ENCODE measurements at places on chromosomes 7 and 10.

- peak; percentile 61 for DNase-seq
Measured at GRCh38 chr7:69659983-69660382, 61.7 kb downstream of the AUTS2 start.

- peak; percentile 82 for DNase-seq
Measured at GRCh38 chr10:88042160-88043100, 179.0 kb downstream of the PTEN start.

- peak; percentile 77 for DNase-seq
Measured at GRCh38 chr10:31697271-31698180, 231.1 kb downstream of the ARHGAP12 start.

GRCh38 chr10:33274096-33274785 is 60.2 kb downstream of the NRP1 start:
- peak; percentile 26 for DNase-seq

DNA sequence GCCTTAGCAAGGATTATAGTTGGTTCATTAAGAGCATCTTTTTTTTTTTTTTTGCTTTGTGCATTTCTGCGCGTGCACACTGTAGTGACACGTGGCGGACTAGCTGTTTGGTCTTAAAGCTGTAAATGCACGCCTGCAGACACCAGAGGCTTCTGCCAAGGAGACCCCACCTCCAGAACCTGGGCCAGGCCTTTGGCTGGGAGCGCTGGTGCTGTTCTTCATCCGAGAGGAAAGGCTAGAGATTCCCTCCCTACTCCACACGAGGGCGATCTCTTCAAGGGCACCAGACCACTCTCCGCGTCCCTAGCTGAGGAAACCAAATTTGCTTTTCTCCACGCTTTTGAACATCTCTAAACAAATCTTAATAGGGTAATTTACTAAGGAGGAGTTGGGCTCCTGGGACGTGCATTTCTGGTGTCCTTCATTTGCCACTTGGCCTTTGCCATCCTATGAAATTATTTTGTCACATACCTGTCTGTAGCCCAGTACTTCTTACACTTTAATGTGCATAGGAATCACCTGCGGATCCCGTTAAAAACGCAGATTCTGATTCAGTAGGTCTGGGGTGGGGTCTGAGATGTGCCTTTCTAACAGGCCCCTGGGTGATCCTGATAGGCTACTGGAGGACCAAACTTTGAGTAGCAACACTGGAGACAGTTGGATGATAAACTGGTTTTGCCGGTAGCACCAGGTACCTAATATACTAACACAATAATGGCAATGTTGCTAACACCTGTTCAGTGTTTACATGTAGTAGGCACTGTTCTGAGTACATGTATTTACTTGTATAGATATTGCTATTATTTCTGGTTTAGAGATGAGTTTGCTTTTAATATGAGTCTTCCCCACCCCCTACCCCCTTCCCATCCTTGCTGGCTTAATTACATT is 1.3 kb upstream of the SLC26A5 start:
- DNase-seq, result peak; percentile 19

DNA sequence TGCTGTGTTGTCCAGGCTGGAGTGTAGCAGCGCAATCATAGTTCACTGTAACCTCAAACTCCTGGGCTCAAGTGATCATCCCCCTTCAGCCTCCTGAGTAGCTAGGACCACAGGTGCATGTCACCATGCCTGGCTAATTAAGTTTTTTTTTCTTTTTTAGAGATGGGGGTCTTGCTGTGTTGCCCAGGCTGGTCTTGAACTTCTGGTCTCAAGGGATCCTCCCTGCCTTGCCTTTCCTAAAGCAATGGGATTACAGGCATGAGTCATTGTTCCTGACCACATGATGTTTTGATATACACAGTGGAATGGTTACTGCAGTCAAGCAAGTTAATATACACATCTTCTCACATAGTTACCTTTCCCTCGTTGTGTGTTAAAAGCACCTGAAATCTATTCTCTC is 140.3 kb downstream of the GPR85 start:
- no peak for DNase-seq

DNA sequence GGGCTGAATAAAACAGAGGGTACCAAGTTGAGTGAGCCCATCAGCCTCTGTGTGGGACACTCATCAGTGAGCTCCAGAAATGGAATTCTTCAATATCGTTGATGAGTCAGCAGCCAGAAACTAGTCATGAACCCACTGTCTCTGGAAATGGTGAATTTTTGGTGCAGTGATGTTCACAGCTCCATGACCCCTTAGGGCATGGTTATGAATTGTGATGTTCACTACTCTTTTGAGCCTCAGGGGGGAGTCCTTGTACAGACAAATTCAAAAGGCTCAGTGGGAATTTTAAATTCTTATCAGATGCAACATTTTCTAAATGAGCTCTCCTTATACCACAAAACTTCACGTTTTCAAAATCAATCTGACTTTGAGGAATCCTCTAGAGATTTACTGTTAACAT is 335.7 kb downstream of the PHTF2 start:
- DNase-seq, result peak; percentile 85

DNA sequence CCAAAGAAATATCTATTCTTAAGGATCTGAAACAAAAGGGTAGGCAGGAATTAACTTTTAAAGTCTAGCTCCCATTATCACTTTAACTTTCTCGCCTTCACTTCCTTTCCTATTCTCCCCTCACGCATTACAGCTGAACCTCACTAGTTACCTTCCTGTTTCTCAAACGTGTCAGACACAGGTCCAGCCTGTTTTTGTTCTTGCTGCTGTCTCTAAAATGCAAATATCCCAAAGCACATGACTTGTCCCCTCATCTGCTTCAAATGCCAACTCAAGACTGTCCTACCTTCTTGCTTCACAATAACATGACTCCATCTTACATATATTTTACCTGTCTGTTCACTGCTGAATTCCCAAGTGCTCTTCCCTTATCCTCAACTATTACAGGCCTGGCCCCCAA is 17.6 kb downstream of the ZDHHC6 start:
- no peak for DNase-seq

DNA sequence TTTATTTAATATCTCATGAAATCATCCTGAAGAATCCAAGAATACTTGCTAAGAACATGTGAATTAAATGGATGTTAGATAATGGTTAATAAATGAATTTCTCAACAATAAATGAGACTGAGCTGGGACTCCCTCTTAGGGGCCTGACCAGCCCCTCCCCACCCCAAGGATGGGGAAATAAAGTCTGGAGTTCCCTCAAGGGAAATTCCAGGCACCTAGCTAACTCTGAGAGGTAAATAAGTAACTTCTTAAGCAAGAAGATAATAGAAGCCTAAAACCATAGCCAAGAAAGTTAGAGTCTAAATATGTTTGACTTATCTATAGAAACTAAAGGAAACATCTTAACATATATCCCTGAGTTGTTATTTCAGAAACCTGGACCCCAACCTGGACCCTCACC is 32.2 kb upstream of the PPP1R9A start:
- no peak for DNase-seq

DNA sequence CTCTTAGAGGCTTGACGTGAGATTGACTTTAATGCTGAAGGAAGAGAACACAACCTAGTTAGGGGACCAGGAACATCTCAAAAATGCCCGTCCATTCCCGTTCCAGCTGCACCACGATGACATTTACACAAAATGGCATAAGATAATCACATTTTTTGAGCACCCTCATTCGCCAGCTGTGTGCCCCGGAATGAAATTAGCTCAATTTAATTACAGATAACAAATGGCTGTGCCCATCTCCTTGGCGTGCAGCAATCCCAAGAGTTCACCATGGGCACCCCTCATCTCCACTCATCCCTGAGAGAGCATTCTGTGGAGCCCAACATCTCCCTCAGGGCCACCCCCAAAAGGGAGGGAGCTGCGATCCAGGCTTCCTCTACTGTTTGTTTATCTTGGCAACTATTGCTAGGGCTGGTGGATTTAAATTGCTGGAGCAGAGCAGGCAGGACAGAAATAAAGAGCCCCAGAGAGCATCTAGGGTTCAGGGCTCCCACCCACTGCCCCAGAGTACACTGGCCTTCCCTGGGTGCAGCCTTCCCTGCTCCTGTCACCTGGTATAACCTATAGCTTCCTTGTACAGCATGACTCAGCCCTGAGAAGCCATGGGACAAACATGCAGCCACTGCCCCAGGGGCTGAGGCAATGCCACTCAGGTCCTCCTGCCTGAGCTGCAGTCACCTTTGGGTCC is 263.5 kb downstream of the ZEB1 start:
- peak; percentile 21 for DNase-seq

- DNase-seq, result no peak
Measured at GRCh38 chr7:123935436-123936381, 10.7 kb downstream of the SPAM1 start.

DNA sequence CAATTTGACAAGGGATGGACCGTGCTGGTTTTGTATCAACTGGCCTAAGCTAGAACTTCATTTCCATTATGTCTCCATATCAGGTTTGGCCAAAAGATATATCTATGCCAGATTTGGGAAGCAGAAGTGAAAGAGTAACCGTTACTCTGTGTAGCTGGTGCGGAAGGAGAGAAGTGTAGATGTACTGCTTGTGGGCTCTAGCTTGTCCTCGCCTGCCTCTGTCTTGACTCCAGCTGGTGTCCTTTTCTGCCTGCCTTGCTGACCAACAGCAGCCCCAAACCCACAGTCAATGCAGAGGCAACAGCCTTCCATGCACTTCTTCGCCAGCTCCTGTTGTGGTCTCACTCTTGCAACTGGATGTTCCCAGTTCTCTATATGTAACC is 128.5 kb downstream of the KIF20B start:
- DNase-seq, result no peak

GRCh38 chr7:114979803-114980507 is 58.1 kb downstream of the MDFIC start:
- no peak for DNase-seq

- DNase-seq, result no peak
Measured at GRCh38 chr7:12569673-12570072, 847 bp upstream of the SCIN start.

DNA sequence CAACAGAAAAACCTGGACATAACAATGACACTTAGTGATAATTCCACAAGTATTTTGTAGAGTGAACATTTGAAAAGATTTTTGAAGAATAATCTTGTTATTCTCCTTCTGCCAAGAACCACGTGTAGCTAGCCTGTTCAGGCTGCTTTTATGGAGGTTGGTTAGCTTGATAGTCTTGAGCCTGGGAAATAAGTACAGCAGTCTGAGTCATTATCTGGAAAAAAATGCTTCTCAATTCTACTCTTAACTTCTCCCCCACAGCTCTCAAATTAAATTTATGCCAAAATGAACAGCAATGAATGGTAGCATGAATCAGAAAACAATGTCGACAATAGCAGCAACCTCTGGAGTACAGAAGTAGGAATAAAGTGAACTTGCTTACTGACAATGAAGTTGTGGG is 63.2 kb downstream of the GPR37 start:
- no peak for DNase-seq

DNA sequence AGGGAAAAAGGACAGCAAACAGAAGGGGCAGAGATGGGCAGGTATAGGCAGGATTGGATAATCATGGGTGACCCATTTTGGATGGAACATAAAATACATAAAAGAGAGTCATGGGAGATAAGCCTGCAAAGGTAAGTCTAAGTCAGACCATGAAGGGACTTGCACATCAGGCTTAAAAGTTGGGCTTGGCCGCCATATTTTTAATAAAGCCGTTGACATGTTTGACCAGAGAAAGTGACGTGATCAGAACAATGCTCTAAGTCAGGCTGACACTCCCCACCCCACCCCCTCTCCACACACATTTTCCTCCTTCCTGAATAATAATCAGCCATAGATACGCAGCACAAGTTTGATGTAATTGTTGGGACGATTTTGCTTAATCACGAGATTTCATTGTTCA is 54.0 kb downstream of the MRPL32 start:
- DNase-seq, result no peak

- DNase-seq, result no peak
Measured at GRCh38 chr7:99116144-99116543, 27.8 kb downstream of the SMURF1 start.

GRCh38 chr10:46028584-46029460 is 1.6 kb downstream of the NCOA4 start:
- DNase-seq, result peak; percentile 64

- peak; percentile 45 for DNase-seq
Measured at GRCh38 chr10:67926951-67927350, 42.5 kb downstream of the SIRT1 start.

DNA sequence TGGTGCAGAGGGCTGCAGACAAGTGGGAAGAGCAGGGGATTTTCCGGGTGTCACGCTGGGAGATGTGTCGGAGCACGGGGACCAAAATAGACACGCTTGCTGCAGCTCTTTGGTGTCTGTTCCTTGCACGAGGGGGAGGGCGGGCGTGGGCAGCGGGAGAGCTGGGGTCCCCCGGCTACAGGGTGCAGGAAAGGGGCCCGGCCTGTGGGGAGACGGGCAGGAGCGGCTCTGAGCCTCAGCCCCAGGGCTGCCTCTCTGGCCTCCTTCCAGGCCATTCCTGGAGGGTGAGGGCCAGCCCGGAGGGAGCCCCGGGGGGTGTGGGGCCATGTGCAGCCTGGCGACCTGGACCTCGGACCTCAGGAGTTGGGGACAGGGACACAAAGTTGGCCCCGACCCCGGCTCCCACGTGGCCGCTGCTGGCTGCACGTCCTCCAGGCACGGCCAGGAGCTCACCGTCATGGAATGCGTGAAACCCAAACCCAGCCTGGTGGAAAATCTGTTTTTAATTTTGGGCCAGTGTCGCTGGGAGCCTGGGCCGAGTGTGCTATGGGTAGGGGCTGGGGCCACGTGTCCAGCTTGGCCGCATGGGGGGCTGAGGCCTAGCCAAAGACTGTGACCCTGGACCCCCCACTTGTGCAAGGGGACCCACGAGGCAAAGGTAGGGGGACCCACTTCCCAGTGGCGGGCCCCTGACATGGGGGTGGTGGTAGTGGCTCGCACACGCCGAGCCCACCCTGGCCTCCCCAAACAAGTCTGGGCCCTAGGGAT is 6.6 kb downstream of the TTYH3 start:
- DNase-seq, result peak; percentile 91

- no peak for DNase-seq
Measured at GRCh38 chr10:48907730-48908129, 31.9 kb downstream of the LRRC18 start.

DNA sequence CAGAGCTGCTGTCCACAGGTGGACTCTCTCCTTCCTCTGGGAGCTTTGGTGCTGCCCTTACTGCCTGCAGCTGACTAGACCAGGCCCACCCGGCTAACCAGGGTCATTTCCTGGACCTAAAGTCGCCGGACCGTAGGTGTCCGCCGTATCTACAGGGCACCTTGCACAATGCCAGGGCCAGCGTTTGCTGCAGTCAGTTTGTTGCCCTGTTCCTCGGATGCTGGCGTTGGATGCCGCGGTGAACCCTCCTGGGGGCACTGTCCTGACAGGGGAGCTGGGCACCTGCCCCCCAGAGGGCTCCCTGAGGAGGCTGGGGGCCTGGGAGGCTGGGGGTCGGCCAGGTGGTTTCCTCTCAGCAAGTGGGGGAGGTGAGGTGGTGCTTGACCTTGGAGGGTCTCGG is 96.6 kb downstream of the UNCX start:
- DNase-seq, result no peak

- DNase-seq, result no peak
Measured at GRCh38 chr10:21528236-21529031, 3.0 kb upstream of the SKIDA1 start.

GRCh38 chr10:128268015-128268722 is 141.9 kb upstream of the MKI67 start:
- DNase-seq, result peak; percentile 17

- DNase-seq, result no peak
Measured at GRCh38 chr10:1242975-1243374, 186.8 kb downstream of the WDR37 start.

GRCh38 chr7:99920149-99920548 is 819 bp upstream of the TRIM4 start:
- DNase-seq, result no peak

Measured in fibroblast of skin of abdomen (primary cell).